ENCODE measurements at places on chromosomes 1 and 21. TPM values are rescaled to one million over a fixed set of nuclear protein-coding genes. Genes with fewer than 3 reads are reported as not detected.

DBT gene
- total RNA-seq = 6.0 TPM

FAM43B gene
- not detected for total RNA-seq

DNA sequence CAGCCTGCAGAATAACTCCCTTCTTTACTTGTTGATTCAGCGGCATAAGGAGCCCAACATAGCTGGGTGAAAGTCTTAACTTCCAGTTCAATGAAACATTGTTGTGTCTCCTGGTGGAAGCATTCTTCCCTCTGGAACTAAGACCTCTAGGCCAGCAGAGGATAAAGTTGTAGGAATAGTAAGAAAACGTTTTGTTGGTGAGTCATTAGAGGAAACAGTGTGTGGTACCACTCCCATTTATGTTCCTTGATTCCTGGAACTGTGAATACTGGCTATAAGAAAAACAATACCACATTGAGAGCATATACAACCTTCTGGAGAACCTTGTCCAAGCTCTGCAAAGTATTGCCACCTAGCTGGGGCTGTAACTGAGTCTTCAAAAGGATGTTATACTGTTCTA lies 737.4 kb upstream of the ZP4 start:
- DNase-seq = no peak

DNA sequence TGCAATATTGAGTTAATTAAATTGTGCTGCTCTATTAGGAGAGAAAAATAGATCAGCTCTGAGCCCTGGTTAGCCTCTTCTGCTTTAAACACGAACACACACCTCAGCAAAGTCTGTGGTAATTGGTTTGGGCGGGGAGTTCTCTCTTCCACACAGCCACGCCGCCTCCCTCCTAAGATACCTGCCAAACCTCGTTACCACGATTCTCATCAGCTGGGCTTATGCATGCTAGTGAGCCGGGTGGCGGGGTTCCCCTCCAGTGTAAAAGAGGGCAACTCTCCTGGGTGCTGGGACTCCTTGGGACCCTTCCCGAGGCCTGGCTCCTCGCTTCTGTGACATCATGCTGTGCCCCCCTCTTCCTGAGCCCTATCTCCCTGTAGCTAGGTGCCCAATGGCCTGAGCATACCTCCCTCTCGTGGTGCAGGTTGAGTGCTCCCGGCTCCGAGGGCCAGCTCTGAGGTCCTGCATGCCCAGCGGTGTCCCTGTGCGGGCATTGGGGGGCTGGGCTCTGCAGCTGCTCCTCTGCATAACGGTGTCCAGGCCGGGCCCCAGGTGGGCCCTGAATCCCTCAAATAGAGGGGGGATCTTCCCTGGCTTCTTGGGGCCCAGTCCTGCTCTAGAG lies 182.9 kb downstream of the PRDM16 start:
- no peak for DNase-seq

DNA sequence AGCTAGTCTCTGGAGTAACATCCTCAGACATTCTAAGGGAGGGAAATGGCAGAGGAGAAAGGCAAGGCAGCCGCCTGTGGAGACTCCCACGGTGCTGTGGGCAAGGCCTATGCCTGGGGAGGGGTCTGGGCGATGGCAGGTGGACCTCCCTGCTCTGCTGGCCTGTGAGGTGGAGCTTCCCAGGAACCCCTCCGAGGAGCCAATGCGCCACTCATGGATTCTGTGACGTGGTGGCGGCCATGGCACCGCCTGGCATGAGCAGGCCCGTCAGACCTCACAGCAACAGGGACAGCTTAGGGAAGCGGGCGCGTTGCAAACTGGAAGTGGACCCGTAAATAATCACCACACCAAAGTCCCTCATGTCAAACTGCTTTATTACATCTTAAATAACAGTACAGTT lies 6.7 kb upstream of the NADK start:
- DNase-seq = no peak

DNA sequence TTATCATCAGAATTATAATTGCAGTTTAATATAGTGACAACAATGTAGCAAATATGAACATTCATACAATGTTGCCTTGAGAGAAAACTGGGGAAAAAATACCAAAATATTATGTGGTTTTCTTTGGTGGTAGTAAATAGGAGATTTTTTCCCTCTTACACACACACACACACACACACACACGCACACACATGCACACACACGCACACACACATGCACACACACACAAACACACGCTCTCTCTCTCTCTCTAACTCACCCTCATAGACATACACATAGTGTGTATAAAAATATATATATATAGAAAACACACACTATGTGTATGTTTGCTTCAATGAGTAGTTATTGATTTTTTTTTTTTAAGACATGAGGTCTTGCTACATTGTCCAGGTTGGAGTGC lies 211.6 kb downstream of the HHAT start:
- no peak for DNase-seq

GRCh38 chr1:160453443-160453842 lies 53.1 kb downstream of the VANGL2 start:
- DNase-seq = no peak

- DNase-seq = no peak
Measured at GRCh38 chr1:90721210-90722194, 4.4 kb upstream of the BARHL2 start.

CD101 gene
- total RNA-seq = 4.1 TPM

- DNase-seq = peak; percentile 44
Measured at GRCh38 chr21:45262041-45262581, 25.6 kb downstream of the POFUT2 start.

GRCh38 chr1:209207126-209207700 lies 376.3 kb upstream of the CAMK1G start:
- no peak for DNase-seq

TINAGL1 gene
- 215 TPM for total RNA-seq

SH3D21 gene
- total RNA-seq = 26.4 TPM

SELL gene
- not detected for total RNA-seq

FAM72C gene
- not detected for total RNA-seq

GRCh38 chr1:179184403-179184802 lies 45.1 kb downstream of the ABL2 start:
- no peak for DNase-seq

HPCAL4 gene
- total RNA-seq = not detected

GRCh38 chr1:82299656-82300055 lies 498.9 kb downstream of the ADGRL2 start:
- DNase-seq = no peak

CLEC20A gene
- total RNA-seq = not detected

DNA sequence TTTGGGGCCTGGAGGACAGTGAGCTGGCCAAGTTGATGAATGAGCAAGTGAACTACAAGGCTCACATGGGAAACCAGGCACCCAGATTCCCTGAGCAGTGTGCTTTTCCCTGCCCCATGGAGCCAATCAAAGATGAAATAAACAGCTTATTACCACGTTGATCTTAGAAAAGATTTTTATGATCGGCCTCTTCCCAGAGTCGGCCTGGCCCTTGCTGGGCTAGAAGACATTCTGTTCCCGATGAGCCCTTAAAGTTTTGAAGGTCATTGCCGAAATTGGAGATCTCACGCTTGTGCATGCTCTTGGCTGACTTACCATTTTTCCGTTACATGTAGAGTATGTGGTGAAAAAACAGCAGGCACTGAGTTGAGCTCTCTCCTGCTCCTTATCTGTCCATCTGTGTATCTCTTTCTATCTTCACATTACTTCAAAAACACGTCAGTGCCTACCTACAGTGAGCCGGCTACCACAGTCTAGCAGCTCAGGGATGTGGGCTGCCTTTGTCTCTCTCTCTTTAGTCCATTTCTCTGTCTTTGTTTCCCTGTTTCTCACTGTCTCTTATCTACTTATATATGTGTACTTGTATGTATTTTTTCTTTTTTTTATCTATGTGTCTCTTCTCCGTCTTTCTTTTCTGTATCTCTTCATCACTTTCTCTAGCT lies 248.8 kb upstream of the USP24 start:
- DNase-seq = no peak

PLPP3 gene
- total RNA-seq = 31.5 TPM

GRCh38 chr1:39980555-39981313 lies 25.8 kb downstream of the MFSD2A start:
- DNase-seq = no peak

TBX15 gene
- not detected for total RNA-seq

DNA sequence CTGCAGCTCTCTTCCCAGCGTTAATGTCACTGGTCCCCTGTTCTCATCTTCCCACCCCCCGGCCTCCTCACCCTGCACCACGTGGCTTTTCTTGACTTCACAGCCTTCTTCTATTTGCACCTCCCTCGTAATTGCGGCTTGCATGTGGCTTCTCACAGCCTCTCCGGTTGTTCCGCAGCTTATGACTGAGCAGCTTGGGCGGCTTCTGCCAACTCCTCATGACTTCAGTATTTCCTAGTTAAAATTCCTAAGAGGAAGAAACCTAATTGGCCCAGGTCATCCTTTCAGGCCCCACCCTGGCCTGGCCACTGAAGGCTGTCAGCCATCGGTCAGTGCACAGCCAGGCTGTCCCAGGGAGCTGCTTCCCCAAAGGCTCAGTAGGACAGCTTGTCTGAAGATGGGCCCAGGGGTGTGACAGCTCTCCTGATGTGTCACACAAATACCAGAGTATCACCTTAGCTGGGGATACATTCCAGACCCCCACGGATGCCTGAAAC lies 8.6 kb upstream of the RERE start:
- DNase-seq = no peak

BNIPL gene
- total RNA-seq = not detected

- DNase-seq = no peak
Measured at GRCh38 chr1:61572046-61572445, 152.9 kb downstream of the TM2D1 start.

PLA2G2F gene
- total RNA-seq = not detected

- DNase-seq = no peak
Measured at GRCh38 chr1:32126770-32127169, 18.9 kb downstream of the KPNA6 start.

- no peak for DNase-seq
Measured at GRCh38 chr1:214066190-214066589, 78.4 kb downstream of the PROX1 start.

DNA sequence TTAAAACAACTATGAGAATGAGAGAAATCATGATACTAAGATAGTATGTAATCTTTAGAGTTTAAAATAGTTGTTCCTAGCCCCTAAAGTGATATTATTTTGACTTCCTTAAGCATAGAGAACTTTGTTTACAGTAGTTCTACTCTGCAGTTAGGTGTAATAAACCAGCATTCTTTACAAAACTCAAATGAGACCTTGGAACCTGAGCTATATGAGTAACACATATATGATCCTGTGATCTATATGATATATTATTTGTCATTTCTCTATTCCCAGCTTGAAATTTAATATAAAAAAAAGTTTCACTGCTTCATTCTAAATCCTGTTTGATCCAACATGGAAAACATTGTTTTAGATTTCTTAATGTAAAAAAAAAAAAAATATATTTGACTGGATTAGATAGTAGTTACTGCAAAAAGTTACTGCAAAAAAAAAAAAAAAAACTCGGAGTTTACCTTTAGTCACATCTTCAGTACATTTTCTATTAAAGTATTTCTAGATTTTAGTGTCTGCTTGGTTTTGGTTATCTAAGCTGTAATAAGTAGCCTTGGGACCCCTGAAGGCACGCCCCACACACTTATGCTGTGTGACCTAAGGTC lies 463.8 kb downstream of the USP25 start:
- no peak for DNase-seq

CTSE gene
- total RNA-seq = 8.1 TPM

DNA sequence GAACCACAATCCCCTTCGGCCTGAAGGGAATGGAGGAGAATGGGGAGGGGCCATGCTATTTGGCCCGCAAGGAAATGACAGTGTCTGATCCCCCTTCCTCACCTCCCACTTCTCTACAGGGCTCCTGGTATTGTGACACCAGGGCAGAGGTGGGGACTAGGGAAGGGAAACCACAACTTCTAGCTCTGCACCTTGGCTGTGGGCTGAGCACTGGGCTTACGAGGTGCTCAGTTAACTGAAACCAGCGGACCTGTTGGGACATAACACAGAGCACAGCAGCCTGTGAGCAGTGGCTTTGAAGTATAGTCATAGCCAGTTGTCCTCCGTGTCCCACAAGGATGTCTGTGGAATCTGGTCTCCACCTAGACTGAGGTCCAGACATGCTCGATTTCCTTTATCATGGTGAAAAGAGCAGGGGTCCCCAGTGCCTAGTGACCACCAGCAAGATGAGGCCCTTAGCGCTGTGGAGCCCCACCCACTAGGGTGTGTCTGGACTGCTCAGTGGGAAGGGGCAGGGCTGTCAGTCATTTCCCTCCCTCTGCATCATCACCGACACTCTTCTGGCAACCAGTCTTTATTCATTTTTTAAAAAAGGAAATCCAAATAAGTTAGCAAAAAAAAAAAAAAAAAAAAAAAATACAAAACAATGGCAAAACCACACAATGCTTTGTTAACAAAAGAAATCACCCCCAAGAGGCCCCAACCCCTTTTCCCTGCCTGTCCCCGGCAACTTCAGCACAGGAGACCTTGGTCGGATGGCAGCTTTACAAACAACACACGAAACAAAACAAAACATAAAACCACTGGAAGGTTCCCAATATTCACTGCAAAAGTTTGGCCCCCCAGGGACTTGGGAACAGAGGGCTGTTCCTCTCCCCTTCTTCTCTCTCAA lies 3.0 kb downstream of the MYOG start:
- peak; percentile 13 for DNase-seq

DNA sequence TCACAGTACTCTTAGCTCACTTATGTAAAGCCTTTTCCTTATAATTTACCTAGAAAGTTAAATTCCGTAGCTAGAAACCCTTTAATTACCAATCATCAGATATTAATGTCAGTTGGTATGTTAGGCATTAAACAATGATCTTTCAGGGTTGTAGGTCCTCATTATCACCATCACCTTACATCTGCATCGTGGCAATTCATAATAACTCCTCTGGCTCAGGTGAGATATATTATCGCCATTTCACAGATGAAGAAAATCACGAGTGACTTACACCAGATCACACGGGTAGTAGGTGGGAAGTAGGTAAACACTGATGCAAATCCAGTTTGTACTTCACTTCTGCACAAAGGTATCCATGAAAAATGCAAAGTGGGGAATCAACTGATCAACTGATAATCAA lies 639 bp downstream of the NUP133 start:
- no peak for DNase-seq

CFAP74 gene
- 0.83 TPM for total RNA-seq

YIPF1 gene
- total RNA-seq = 20.5 TPM

DNA sequence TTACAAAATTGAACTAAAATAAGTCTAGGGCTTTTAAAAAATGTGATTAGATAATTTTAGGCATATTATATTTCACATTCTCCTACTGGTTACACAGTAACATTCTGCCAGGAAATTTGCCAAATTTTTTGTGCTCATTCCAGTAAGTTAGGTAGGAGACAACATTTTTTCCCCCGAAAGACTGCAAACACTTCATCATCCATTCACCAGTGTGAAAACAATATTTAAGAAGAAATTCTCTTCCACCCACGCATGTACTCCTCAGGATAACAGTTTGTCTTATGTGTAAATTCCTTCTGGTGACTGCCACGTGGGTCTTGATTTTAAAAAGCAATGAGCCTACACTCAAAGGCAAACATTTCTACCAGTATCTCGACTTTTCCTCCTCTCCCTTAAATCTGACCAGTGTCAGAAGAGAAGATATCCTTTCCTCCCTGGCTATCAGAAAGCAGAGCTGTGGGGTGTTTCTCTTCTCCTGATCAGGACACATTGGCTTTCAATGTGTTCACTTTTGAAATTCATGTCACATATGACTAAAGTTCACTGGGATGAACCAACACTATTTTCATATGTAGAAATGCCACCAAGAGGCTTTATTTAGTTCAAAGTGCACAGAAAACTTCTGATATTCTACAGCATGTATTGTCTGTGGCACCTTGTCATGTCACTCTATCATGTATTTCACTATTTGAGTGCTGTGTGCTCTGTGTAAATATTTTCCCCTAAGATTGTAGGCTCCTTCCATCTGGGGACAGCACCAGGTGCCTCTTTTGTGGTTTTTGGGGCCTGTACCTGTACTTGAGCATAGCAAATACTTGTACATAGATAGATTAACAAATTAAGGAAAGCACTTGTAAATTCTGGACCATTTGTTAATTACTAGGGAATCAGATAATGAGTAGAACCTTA lies 38.6 kb downstream of the LHX9 start:
- DNase-seq = no peak
